ENCODE measurements at places on chromosomes 6 and 20.

DNA sequence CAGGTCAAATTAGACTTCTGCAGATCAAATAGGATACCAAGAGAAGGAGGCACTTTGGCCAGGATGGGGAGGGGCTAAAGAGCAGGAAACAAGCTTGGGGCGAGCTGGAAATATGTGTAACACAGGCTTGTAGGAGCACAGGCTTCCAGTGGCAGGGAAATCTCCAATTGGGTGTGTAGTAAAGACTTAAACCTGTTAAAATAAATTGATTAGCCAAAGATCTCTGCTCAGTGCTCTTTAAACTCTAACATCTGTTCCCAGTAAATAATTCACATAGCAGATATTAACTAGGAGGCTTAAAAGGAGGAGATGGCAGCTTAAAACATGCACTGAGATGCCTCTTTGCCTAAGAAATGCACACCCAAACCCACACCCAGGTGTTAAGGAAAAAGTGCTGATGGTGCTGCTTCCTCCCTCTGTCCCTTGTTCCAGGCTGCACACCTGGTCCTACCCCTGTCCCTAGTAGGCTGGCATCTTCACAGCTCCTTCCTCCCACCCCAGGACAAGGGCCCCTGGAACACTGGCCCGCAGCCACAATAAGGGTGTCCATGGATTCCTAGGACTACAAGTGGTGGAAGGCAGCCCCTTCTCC lies 93.5 kb upstream of the MLN start:
- DNase-seq, result no peak

GRCh38 chr6:165574220-165575157 lies 88.6 kb downstream of the PDE10A start:
- no peak for DNase-seq

DNA sequence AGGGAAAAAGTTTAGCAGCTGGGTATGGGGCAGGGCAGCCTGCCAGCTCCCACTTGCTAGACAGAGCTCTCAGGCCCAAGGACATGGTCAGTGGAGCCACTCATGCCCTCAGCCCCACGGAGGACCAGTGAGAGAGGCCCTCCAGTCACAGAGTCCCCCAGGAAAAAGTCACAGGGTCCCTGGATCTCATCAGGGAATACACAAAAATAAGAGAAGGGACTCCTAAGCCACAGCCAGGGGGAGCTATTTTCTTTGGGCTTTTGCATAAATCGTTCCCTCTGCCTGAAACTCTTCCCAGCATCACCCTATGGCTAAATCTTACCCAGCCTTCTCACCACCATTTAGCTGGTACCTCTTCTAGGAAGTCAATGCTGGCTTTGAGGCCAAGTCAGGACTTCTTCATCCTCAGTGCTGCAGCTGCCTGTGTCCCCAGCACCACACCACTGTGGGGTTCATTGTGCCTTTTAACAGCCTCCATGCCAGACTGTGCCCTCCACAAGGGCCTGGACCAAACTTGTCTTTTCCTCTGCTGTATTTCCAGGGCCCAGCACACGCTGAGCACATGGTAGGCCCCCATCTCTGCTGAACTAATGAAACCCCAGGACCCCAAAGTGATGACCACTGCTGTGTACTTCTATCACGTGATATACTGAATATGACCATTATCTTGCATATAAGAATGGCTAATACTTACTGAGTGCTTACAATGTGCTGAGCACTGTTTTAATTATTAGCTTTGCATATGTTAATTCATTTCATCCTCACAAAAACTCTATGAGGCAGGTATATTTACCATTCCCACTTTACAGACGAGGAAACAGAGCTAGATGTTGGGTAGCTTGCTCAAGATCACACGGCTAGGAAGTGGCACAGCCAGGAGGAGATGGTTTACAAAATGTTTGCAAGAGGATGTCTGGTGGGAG lies 2.0 kb downstream of the ZNF335 start:
- peak; percentile 27 for DNase-seq

GRCh38 chr20:52577696-52578095 lies 386.1 kb upstream of the ZFP64 start:
- no peak for DNase-seq

DNA sequence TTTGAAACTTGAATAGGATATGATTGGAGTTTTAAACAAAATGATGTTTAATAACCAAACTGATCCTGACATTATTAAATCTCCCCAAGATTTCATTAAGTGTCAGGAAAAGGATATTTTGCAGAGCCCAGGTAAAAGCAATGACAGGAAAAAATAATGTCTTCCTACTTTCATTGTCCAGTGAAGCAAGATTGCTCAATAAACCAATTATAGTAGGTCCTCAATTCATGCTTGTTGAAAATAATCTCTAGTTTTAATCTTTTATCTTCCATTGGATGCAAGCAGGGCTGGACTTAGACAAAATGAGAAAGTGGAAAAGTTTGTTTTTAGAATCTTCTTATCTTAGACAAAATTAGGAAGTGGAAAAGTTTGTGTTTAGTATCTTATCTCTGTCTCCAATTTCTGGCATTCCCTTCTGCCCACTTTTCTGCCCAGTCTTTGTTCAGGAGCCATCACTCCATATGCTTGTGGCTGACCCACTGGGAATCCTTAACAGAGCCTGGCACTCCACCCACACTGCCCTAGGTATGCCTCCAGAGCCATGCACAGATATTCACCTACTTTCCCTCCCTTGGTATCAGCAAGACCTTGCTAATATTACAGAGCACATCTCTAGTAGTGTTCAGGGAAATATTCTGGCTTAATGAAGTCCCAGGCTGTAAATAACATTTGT lies 57.0 kb upstream of the CARMIL1 start:
- DNase-seq, result no peak

GRCh38 chr6:24566020-24566767 lies 71.4 kb downstream of the ALDH5A1 start:
- no peak for DNase-seq

DNA sequence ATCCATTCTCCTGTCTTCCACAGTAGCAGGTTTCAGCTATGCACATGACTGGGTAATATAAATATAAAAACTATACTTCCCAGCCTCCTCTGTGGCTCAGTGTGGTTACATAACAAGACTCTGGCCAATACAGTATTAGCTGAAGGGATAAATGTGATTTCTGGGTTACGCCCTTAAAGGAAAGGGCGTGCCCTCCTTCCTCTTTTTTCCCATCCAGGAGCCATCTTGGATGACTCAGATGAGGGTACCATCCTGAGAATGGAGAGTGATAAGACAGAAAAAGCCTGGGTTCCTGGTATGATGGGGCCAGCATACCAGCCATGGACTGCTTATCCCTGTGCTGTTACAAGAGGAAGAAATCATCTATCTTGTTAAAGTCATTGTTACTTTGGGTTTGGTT lies 123.3 kb downstream of the NFATC2 start:
- no peak for DNase-seq

DNA sequence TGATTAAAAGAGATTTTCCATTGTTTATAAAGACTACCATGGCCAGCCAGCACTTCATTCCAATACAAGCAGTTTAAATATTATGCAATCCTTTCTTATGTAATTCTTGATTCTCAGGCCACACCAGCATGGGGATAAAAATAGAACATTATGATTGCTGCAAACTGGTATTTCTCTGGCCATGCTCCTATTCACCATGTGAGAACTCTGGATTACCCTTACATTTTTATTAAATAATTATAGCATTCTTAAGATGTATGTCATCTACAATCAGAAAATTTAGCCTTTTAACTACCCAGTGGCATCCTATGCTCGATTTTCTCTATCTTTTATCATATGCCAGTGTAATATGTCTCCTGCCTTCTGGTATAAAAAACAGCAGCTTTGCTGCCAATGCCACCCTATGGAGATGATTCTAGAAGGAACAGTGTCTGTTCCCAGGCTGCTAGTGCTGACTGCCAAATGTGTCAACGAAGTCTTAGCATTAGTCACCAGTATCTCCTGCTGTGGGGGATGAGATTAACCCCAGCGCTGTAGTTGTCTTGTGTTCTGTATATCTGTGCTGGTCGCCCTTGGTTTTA lies 501.4 kb downstream of the BCKDHB start:
- no peak for DNase-seq

- DNase-seq, result no peak
These were observed 155.5 kb downstream of the GJA1 start for GRCh38 chr6:121590916-121591315.

DNA sequence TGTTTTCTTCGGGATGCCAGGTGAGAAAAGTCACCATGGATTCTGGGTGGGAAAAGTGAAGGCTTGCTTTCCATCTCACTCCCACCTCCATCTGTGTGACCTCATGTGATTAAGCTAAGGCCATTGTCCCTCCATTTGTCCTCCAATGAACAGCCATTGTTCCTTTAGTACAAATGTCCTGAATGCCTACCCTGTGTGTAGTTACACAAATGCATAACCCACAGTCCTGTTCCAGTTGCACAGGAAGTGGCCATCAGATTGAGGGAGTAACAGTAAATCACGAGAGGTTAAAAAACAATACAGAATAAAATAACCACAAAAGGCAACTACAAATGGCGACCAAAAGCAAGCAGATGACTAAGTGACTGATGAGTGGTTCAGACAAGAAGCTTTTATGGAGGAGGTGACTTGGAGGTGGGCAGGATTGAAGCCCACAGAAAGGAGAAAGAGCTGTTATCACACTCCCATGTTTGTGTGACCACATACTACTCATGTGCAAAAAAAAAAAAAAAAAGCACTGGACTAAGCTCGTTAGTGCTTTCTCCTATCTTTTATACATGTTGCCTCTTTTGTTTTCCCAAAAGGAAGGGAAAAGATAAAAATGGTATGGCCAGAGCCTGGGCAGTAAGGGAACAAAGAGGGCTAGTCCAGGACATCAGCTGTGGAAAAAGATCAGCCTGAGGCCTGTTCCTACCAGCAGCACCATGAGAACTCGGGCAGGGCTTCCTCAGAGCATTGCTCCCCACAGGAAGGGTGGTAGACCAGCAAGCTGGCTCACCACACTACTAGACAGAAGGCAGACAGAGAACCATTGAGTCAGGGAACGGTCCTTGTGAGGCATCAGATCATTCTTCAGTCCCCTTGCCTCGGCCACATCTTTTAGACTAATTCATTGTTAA lies 111.0 kb downstream of the TFAP2A start:
- DNase-seq, result no peak

GRCh38 chr6:32816746-32817204 lies at the start of gene HLA-DOB:
HLA-DOB (minus strand) TSS chr6:32817002; CDS start chr6:32816951, 51 bp downstream.
- no peak for DNase-seq

DNA sequence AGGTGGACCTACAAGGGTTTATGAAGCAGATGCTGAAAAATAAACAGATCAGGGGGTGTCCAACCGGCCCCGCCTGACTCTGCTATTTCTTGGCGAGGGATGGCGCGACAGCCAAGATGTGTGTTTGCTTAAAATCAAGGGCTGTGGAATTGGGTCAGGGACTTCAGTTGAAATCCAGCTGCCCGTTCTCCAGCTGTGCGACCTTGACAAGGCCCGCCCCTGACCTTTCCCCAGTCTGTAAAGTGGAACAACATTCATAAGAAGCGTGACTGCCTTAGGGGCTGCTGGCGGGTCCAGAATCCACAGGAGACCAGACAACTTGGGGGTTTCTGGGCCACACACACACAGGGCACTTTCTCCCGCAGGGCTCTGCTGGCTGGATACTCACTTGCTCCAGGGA lies 517.5 kb downstream of the PREX1 start:
- DNase-seq, result no peak

DNA sequence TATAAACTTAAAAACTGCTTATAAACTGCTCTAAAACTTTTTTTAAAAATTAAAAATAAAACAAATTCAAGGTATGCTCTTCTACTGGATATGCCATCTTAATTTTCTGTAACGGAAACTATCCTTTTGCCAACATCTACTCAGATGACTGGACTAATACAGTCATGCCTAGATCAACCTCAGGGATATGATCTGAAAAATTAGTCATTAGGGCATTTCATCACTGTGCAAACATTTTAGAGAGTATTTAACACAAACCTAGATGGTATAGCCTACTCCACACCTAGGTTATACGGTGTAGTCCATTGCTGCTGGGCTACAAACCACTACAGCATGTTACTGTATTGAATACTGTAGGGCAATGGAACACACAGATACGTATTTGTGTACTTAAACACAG lies 64.8 kb downstream of the TRIM27 start:
- no peak for DNase-seq

DNA sequence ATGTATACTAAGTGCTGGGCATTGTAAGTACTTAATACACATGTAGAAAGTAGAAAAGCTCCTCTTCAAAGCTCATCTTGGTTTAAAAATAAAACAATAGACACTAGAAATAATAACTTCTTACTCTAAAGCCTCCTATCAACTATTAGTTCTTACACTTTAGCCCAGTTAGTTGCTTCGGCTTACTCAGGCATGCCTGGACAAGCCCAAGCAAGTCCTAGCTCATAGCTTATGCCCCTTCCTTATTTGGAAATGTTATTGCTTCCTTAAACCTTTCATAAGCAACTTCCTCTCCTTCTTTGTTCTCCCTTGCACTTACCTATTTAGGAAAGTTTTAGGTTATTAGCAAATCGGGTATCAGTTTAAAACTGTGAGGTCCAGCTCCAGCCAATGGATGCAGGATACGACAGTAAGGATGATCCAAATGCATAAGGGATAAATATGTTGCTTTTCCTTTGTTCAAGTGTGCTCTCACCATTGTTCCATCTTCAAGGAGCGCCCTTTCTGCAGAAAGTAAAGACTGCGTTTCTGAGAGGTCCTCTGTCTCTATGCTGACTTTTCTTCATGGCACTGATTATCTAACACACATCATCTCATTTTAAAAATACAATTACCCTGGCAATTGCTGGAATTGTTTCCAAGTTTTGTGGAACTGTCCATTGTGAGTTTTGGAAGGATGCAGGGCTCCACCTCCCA lies 12.3 kb downstream of the TMEM30A start:
- no peak for DNase-seq

DNA sequence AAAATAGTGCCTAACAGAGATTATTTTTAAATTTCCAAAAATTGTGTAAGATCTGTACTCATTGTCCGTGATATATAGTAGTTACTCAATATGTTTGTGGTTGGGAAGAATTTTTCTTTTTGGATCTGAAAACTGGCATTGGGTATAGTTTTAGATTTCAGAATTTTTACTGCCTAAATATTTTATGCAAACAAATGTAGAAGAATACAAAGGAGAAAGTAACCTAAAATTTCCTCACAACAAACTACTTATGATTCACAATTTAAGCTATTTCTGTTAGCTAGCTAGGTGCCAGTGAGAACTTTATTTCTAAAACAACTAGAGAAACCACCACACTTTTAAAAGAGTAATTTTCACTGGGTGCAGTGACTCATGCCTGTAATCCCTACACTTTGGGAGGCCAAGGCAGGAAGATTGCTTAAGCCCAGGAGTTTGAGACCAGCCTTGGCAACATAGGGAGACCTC lies 38.8 kb downstream of the SESN1 start:
- no peak for DNase-seq

GRCh38 chr6:27078734-27079357 lies 168.7 kb upstream of the PRSS16 start:
- DNase-seq, result peak; percentile 19

GRCh38 chr6:27864906-27865849 lies 47.0 kb downstream of the OR2B2 start:
- peak; percentile 70 for DNase-seq

GRCh38 chr20:3732327-3733118 lies at the start of gene HSPA12B:
HSPA12B (plus strand) TSS chr20:3732685; CDS start chr20:3738675, 5,990 bp downstream.
- no peak for DNase-seq

GRCh38 chr6:21238208-21238607 lies 355.3 kb upstream of the SOX4 start:
- DNase-seq, result no peak
